Esophagus muscularis mucosa (tissue), 4 donors: ENCODE measurements at places on chromosomes 12 and 14. TPM values are rescaled to one million over a fixed set of nuclear protein-coding genes. Genes with fewer than 3 reads are reported as not detected.

The LHX5 gene
- not detected for total RNA-seq

The FAM186B gene
- total RNA-seq: under 0.01 TPM

The SNX6 gene
- 58.8 TPM for total RNA-seq

The KLRB1 gene
- 0.23 TPM for total RNA-seq

The POTEG gene
- not detected for total RNA-seq

The MYO1H gene
- total RNA-seq: not detected

The TAMALIN gene
- 17.7 TPM for total RNA-seq

DNA sequence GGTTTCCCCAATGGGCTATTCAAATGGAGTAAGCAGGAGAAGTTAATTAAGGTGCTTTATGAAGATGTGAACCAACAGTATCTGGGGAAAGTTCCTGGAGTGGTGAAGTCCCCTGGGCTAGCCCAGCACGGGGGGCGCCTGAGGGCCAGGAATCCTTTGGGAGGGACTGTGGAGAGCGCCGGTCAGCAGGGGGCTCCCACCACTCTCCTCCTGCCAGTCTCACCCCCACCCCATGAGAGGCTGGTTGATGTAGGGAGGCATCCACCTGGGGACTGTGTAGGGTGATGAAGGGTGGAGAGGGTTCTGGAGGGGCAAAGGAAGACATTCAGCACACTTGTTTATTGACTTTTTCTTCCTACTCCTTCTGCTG, 4.4 kb downstream of the CEBPE start:
- DNase-seq: no peak

DNA sequence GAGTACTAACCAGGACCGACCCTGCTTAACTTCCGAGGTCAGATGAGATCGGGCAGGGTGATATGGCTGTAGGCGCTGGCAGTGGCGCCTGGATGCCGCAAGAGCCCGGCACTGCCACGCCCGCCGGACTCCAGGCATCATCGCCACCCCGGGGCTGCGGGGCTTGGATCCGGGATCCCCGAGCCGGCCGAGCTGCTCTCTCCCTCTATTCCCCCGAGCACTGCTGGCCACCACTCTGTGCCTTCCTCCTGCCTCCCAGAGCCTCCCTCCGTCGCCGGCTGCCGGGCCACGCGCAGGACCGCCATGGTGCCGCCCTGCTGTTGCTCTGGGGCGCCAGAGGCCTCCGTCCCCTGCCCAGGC, 153.2 kb upstream of the ALG10B start:
- DNase-seq: no peak

- no peak for DNase-seq
Measured at GRCh38 chr14:65926504-65926903, 514.0 kb downstream of the FUT8 start.

GRCh38 chr12:88957358-88957757, 377.1 kb upstream of the KITLG start:
- no peak for DNase-seq

DNA sequence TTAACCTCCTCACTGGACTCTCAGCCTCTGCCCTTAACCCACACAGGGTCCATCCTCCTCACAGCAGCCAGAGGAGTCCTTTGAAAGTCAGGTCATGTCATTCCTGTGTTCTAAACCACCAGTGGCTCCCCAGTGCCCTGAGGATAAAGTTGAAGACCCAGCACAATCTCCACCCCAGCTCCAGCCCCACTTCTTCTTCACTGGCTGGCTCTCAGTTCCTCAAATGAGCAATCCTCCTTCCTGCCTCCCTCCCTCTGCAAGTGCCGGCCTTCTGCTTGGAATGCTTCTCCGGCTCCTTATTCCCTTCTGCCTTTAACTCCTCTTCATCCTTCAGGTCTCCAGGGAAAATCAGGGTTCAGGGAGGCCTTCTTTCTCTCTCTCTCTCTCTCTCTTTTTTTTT, 32.0 kb upstream of the SPPL3 start:
- no peak for DNase-seq

DNA sequence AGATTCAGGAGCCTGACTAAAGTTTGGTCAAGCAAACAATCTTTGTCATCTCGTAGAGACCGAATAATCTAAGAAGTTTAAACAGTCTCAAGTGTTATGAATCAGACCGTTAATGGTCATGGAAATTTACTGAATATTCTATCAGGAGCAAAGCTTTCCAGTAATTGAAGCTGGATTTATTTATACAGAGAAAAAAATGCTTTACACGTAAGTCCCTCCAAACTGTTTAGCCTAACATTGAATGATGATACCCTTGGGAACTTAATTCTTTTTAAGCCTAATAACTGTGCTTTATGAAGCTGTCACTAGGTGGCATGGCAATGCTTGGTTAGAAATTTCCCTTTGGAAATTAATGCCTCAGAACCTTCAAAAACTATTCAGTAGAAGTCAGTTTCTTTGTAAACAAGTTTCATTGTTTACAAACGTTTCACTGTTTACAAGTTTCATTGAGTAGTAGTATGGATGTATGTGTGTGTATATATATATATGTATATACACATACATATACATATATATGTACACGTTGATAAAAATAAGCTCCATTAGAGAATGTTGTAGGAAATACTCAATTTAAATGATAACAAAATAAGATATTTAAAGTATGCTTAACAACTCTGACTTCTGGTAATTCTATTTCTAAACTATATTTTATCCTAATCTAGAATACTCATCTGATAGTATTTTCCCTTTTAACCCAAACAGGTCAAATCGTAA, 32.1 kb downstream of the DEPDC4 start:
- DNase-seq: no peak

GRCh38 chr12:38053655-38054464, 262.7 kb upstream of the ALG10B start:
- DNase-seq: no peak

DNA sequence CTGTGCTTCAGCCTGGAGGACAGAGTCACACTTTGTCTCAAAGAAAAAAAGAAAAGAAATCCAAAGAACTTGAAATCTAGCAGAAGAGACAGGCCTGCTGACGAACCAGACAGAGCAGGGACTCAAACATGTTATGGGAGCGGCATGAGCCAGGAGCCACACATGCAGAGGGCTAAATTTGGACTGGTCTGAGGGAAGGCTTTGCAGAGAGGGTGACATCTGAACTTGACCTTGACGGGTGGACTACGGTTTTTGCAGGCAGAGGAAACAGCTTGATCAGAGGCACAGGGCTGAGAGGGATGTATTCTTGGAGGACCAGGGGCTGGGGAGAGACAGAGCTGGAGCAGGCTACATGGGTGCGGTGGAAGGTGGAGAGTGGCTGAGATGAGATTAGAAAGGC, 20.5 kb upstream of the SLC24A4 start:
- DNase-seq: no peak

DNA sequence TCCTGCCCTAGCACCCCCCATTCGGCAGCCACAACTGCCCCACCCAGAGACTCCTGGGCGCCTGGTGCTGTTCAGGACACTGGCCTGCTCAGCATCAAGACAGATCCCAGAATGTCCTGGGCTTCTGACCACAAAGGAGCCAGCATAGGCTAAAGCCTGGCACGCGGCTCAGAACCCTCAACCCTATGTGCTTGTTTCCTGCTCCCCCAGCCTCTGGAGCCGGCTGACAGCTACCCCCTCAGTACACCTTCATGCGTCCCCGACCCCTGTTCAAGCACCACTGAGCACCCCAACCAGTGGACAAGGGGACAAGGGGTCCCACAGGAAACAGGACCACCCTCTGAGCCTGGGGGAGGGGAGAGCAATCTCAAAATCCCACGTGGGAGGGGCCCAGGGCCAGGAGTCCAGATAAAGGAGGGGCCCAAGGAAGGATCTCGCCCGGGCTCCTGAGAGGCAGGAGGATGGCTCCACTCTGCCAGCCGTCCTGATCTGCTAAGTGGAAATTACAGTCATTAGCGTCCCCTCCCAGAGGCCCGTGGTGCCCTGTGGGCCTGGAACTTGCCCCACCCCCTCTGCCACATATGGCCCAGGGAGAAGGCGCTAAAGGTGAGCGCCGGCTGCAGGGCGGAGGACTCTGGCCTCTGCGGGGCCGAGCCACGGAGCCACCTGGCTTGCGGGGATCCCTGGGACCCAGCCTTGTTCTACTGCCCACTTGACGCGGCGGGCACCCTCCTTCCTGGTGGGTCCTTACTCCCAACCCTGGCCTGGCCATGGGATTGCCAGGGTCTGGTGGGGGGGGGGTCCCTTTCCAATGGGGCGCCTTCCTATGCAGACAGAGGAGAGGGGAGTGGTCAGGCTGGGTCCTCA, 27.2 kb upstream of the GPR132 start:
- DNase-seq: no peak

DNA sequence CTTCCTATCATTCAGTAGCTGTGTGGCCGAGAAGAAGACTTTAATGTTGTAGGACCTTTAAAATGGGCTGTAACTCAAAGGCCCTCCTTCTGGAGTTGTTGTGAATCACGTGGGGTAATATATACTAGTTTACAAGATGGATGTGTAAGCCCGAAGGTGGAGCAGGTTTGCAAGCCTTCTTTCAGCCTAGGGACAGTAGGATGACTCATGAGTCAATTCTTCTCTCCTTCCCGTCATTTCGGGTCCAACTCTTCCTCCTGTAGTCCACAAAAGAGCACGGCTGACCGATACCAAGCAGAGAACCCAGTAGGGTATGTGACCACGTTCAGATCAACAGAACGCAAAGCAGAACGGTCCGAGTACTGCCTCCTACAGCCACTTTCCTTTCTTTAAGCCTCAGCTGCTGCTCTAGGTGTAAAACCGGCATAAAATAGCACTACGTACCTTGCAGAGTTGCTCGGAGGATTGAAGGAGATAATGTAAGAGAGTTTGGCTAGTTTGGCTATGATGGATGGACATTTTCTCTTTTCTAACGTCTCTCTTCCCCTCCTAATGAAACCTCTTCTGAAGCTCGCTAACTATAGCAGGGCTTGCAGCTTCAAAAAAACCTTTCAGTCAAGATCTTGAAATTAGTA, 1.3 kb upstream of the RASSF3 start:
- no peak for DNase-seq

- DNase-seq: no peak
Measured at GRCh38 chr14:25537846-25538455, 488.0 kb upstream of the STXBP6 start.

GRCh38 chr12:117547209-117547608, 185.8 kb upstream of the NOS1 start:
- DNase-seq: no peak

- no peak for DNase-seq
Measured at GRCh38 chr14:32473464-32473855, 144.4 kb downstream of the AKAP6 start.

GRCh38 chr12:78540606-78541336, 323.8 kb upstream of the SYT1 start:
- DNase-seq: no peak

DNA sequence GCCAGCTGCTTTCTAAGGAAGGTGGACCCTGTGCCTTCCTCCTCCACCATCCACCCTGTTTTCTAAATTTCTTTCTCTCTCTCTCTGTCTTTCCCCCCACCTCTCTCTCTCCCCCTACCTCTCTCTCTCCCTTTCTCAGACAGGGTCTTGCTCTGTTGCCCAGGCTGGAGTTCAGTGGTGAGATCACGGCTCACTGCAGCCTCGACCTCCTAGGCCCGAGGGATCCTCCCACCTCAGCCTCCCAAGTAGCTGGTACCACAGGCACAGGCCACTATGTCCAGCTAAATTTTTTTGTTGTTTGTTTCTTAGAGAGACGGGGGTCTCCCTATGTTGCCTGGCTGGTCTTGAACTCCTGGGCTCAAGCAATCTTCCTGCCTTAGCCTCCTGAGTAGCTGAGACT, 59.8 kb upstream of the STON2 start:
- no peak for DNase-seq

- DNase-seq: no peak
Measured at GRCh38 chr14:88421286-88421685, 35.8 kb downstream of the SPATA7 start.

- no peak for DNase-seq
Measured at GRCh38 chr14:70707138-70708038, 65.7 kb downstream of the TTC9 start.

- DNase-seq: no peak
Measured at GRCh38 chr12:104991565-104992128, 5.5 kb downstream of the NOPCHAP1 start.

GRCh38 chr12:106634206-106634605, 51.4 kb downstream of the RFX4 start:
- DNase-seq: no peak

DNA sequence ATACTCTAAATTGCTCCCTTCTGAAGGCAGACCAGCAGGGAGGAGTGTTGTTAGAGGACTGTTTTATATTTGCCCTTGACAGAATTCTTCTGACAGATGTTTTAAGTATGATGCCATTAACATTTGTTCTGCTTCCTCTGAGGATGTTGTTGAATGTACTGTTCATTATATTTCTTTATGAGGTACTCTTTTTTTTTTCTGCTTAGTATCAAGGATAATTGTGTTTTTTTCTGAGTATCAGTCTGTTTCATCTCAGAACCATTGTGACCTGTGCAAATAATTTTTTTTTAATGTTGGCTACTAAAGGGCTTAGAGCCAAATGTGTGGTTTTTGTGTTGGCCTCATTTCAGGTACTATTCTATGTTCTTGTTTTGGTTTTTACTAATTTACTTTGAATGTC, 10.6 kb downstream of the METAP2 start:
- DNase-seq: no peak

GRCh38 chr12:68121143-68121542, 38.4 kb downstream of the IFNG start:
- DNase-seq: no peak

DNA sequence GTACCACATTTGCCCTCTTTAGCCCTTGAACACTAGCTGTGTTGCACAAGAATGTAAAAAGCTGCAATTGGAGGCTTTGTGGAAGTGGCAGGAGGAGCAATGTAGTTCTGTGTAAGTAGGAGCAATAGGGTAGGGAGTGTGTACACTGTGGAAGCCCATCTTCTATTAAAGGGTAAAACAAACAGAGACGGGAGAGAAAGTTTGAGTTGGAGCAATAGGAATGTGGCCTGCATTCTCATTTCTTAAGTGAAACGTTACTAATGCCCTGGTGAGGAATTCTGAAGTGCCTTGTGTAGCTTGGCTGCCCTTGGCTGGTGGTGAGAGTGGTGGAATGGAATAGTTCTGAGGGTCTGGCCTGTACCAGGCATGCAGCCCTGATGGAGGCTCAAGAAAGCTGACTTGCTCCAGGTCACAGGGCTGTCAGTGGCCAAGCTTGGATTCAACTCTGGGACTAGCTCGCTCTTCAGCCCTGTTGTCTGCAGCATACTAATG, 38.8 kb upstream of the ATP23 start:
- DNase-seq: no peak

DNA sequence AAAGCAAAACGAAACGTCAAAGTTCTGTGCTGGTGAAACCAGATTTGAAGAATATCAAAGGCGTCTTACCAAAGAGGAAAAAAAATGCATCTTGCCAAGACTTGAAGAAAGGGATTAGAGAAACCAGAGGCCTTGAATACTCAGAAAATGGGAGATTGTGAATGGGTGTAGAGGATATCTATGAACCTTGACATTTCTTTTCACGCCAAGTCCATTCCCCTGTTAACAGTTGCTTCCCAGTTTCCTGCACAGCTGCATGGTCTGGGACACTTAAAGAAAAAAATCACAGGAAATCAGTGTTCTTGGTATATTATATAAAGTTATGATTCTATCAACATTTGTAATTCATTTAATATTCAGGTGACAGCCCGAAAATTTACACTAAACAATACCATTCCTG, 1.4 kb upstream of the GTF2A1 start:
- no peak for DNase-seq

GRCh38 chr12:8697120-8697475, 693 bp upstream of the RIMKLB start:
- no peak for DNase-seq
